ENCODE measurements at places on chromosomes 2 and 18.

DNA sequence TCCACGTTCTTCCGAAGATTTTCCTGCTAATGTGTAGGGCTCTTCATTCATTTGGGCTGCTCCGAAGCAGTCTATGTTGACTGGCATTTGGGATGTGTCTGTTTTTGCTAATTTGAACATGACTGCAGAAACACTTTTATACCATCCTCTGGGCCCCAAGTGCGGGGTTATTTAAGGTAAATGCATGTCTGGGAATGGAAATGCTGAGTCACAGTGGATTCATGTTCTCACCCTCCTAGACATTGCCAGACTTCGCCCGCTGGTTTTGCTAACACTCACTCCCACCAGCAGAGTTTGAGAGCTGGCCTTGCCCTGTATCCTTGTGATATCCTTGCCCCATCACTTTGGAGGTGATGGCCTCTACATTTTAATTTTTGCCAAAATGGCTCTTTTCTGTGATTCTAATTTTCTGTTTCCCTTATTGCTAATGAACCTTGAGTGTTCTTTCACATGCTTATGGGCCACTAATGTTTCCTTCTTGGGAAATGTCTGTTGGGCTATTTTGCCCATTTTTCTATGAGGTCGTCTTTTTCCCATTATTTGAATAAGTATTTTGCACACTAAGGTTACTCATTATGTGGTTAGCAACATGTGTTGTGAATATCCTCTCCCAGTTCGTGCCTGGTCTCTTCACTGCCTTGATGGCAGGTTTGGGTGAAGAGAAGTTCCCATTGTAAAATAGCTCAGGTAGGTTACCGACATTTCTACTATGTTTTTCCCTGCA, 204.1 kb downstream of the GLI2 start:
- no peak for DNase-seq

DNA sequence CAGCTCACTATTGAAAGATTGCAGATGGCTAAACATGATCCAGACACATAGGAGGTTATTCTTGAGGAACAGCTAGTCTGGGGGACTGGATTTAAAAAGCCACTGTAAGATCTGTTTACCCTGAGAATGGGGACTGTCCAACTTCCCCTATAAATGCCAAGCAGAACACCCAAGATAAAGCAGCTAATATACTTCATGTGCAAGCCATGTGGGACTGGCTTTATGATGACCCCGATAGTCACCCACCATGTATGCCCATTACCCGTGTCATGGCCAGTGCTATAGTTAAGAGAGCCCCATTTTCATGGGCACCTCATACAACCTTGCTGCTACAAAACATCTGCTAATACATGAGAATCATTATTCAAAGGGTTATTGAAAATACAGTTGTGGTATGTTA, 16.0 kb downstream of the YPEL5 start:
- peak; percentile 48 for DNase-seq

DNA sequence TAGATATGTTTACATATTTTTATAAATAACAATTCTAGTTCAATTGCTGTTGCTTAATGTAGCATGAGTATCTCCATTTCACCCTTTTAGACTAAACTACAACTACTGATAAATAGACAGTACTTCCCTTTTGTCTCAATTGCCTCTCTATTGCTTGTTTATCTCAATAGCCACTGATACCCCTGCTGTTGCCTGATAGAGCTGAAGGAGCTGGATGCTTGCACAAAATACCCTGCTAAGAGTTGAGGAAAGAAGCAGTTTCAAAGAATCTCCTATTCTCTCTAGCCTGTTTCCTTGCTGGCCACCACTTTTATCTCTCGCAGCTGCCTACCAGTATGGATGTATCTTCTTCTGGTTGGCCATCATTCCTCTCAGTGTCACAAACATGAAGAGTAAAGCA, 16.9 kb upstream of the ZNF804A start:
- no peak for DNase-seq

- DNase-seq, result no peak
Observed at GRCh38 chr2:69605284-69605683, 38.3 kb downstream of the AAK1 start.

DNA sequence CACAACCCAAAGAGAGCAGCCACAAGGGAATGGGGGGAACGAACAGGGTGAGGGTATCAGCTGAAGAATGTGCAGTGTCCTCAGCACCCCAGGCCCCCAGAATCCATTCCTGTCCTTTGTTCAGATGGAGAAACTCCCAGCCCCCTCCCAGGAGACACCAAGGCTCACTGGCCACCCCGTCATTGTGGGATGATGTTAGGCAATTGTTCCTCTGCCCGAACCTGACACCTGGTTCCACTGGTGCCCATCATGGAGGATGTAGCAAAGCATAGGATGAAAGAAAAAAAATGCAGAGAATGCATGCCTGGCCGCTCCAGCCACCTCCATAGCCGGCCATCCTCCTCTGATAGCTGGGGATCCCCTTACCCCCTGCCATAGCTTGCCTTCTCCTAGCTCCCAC, 197.3 kb upstream of the TWIST2 start:
- no peak for DNase-seq

DNA sequence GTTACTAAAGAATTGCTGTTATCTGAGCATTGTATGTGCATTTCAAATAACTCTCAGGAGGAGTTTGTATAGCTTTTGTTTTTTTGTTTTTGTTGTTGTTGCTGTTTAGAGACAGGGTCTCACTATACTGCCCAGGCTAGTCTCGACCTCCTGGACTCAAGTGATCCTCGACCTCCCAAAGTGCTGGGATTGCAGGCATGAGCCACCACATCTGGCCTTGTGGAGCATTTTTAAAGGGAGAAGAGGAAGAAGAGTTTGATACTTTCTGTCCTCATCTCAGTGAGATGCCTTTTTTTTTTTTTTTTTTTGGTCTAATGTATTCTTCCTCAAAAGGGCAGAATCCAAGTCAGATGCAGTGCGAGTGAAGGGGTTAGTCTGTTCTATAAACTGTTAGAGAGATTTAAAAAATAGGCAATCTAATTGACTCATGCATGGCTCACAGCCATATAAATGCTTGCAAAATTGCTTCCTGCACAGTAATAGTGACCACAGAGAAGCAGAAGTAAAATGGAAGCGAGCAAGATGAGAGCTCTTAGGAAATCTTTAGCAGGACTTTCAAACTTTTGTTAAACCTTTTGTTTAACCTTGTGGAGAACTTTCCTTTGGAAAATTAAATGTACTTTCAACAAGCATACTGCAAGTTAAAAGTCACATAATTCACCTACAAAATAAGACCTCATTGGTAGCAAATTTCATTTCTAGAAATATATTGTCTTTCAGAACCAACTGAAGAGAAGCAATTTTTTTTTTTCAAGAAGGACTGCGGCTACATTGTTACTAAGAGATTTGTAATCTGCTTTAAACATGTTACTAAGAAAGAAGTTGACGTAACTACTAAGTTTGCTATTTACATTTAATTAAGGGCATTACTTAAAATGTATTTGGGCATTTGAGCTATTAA, 52.3 kb upstream of the ROCK1 start:
- peak; percentile 19 for DNase-seq

GRCh38 chr2:161873707-161874106, 200.3 kb downstream of the DPP4 start:
- no peak for DNase-seq

DNA sequence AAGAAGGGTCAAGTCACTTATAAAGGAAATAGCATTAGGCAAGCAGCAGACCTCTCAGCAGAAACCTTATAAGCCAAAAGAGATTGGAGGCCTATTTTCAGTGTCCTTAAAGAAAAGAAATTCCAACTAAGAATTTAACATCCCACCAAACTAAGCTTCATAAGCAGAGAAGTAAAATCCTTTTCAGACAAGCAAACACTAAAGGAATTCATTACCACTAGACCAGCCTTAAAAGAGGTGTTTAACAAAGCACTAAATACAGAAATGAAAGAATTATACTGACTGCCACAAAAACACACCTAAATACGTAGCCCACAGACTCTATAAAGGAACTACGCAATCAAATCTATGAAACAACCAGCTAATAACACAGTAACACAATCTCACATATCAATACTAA, 160.4 kb downstream of the EXOC6B start:
- DNase-seq, result no peak

GRCh38 chr2:240245184-240245583, 104.7 kb upstream of the OTOS start:
- DNase-seq, result no peak

- DNase-seq, result no peak
Observed at GRCh38 chr2:191297033-191297432, 51.8 kb downstream of the MYO1B start.

DNA sequence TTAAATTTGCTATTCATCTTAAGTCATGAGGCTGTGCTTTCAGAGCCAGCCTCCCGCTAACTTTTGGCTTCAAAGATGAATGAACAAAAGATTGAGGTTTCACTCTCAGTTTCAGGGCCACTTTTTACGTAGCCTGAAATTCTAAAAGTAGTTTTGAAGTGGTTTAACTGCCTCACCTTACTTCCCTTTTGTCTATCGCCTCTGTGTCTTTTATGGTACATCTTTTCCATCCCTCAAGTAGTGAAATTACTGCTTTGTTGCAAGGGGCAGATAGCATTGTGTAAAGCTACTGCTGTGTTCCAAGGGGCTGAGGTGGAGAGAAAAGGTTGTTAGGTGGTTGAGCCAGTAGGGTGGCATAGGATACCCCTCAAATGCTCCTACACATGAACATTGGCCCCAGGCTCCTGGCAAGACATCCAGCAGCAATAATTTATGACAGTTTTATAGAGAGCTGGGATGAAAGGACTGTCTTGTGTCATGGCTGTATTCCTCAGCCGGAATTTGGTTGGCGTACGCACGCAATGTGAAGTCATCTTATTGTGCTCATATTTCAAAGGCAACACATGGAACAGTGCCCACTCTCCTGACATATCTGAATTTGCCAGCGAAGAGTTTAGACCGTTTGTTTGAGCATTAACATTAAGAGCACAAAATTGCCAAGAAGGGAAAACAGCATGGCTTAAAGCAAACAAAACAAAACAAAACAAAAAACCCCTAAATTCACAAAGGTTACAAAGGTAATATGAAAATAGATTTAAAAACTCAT, 32.2 kb downstream of the QPCT start:
- peak; percentile 40 for DNase-seq

GRCh38 chr2:25590921-25591505, 82.4 kb downstream of the DTNB start:
- no peak for DNase-seq

GRCh38 chr2:232894251-232894650, 24.2 kb downstream of the SNORC start:
- no peak for DNase-seq

GRCh38 chr18:23933407-23933806, 81.1 kb upstream of the TTC39C start:
- DNase-seq, result no peak

GRCh38 chr2:167331636-167332232, 443.5 kb downstream of the XIRP2 start:
- DNase-seq, result no peak

- no peak for DNase-seq
Observed at GRCh38 chr2:26507932-26508331, 30.0 kb upstream of the OTOF start.

DNA sequence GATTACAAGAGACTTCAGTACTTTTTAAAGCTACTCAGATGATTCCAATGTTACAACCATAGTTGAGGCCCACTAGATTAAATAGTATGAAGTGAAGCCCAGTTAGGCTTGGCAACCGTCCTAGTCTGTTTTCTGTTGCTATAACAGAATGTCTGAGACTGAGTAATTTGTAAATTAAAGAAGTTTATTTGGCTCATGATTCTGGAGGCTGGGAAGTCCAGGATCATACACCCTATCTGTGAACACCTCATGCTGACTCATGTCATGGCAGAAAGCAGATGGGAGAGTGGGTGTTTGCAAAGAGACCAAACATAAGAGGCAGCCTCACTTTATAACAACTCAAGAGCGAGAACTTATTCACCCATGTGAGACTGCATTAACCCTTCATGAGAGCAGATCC, 63.1 kb downstream of the CCDC150 start:
- no peak for DNase-seq

GRCh38 chr2:223460774-223461211, 141.4 kb downstream of the SCG2 start:
- DNase-seq, result no peak

- DNase-seq, result no peak
Observed at GRCh38 chr2:21363364-21363763, 239.6 kb downstream of the TDRD15 start.

DNA sequence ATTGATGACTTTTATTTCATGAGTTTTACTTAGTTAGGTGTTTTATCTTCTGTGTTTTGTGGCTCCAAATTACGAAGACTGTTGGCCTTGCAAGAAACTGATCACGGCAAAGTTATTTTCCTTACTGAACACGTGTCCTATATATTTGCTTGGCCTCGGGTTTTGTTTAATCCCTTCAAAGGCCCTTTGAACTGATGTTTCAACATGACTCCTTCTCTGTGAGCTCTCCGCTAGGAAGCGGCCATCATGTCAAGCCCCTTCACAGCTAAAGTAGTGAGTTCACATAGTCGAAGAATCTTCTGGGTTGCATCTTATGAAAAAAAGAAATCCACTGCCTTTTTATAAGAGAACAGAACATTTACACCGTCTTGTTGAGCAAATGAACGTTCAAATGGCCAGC, 159.3 kb downstream of the GBX2 start:
- no peak for DNase-seq

GRCh38 chr18:24633121-24633520, 172.7 kb downstream of the HRH4 start:
- DNase-seq, result no peak

DNA sequence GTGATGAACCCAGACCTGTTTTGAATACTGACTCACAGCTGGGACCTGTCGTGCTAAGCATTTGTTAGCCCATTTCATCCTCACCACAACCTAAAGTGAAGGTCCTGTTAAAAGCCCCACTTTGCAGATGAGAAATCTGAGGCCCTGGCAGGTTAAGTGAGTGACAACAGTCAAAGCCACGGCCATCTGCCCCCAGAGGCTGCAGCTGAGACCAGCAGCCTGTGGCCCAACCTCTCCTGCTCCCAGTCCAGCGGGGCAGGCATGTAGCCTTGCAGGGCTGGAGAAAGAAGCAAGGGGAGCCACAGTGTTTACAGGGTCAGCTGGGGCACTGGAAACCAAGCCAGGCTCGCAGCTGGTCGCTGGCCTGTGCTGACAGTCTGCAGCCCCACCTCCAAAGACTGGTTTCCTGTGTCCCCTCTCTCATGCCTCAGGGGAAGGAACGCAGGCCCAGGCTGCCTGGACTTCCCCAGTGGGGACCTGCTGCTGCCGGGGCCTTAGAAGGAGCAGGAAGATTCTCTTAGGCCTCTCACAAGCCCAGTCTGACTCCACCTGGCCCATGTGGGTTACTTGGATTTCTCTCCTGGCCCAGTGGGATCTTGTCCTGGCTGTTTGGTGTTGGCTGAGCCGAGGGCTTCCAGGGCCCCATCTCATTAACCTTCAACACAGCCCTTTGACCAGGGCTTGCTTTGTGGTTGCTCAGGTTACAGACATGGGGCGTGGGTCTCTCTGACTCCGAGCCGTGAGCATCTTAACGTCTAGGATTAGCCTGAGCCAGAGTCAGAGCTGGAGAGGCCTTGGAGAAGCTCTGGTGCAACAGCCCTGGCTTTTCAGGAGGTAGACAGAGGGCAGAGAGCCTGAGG, 1.7 kb downstream of the INPP5D start:
- DNase-seq, result peak; percentile 36

DNA sequence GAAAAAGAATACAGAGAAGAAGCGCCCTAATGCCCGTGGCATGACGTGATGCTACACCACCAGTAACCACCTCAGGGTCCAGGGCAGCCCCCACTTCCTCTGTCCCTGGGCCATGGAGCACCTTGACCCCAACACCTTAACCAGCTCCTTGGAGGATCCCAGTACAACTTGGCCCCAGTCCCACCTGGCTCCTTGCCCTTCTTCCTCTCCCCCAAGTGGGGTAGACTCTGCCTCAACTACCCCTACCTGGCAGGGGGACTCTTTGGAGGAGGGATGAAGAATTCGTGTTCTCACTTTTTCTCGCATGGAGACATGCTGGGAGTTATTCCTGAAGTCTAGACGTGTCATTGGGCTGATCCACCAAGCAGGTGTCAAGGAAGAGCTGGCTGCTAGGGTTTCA, 18.9 kb downstream of the TRABD2A start:
- no peak for DNase-seq
